D721Med (cell line): ENCODE measurements at places on chromosomes 3 and 15.

GRCh38 chr3:107981471-107982111 is 109.2 kb downstream of the CD47 start:
- DNase-seq, result no peak

- no peak for DNase-seq
These were observed 62.0 kb downstream of the MINDY4B start for GRCh38 chr3:150843241-150843640.

DNA sequence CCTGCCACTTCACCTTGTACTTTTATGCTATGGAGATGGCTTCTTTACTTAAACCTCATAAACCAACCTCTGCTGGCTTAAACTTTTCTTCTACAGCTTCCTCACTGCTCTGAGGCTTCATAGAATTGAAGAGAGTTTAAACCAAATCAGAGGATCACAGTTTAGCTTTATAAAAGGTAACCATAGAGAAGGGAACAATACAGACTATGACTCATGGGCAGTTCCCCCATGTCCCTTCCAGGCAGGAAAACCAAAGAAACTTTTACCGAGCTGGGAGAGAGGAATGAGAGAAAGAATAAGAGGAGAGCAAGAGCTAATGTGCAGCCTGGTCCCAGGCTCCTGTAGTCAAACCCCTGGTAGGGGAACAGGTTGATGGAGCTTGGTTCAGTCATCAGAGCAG is 53.9 kb upstream of the NEDD4 start:
- no peak for DNase-seq

GRCh38 chr3:76131396-76132153 is 346.2 kb upstream of the ZNF717 start:
- no peak for DNase-seq

- no peak for DNase-seq
These were observed 646.6 kb downstream of the TUSC7 start for GRCh38 chr3:117356091-117356705.

GRCh38 chr3:59518283-59519055 is 468.6 kb upstream of the CFAP20DC start:
- no peak for DNase-seq

- DNase-seq, result no peak
These were observed 84.4 kb downstream of the SLMAP start for GRCh38 chr3:57840473-57840872.

DNA sequence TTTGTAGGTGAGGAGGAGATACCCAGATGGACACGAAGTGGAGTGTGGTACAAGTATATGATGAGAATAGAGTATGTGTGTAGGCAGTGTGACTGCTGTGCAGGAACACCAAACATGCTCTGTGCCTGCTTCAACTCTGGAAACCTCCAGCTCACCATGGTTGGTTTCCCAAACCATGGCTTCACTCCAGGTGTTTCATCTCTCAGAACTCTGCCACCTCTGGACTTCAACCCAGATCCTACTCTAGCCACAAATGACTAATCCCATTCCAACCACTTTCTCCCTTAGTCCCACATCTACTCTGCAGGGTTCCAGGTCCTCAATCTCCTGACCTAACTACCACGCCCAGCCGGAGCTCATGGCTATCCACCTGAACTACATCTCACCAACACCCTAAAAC is 102.1 kb downstream of the RYK start:
- no peak for DNase-seq

DNA sequence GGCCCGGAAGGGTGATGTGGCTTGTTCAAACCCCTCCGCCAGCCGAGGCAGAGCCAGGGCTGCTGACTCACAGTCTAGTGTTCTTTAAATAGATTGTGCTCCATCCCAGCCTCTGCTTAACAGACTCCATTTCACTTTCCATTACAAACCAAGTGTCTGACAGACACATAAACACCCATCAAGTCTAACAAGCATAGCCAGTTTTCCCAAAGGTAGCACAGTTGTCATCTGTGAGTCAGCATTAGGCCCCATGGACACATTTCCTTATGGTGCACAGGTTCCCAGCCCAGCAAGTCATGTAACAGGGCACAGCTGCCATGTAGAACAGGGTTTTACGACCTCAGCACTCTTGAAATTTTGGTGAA is 109.9 kb upstream of the RAP2B start:
- no peak for DNase-seq
